ENCODE measurements at places on chromosomes 12 and 14.

DNA sequence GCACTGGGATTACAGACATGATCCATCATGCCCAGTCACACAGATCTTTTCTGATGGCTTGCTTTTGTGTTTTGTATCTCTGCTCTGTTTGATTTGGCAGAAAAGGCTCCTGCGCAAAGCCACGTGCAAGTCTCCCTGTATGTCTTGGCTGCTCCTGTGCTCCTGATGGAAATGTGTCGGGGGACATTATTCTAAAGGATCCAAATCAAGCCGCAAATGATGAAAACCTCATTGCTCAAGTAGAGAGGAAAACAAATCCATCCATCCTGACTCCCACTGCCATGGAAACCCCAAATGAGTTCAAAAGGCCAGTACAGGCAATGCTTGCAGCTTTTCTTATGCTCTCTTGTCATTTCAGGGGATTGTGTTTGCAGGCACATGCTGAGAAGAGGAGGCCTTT, 93.8 kb downstream of the NDUFA12 start:
- no peak for DNase-seq

GRCh38 chr14:28756884-28757570, 9.6 kb upstream of the FOXG1 start:
- peak; percentile 59 for DNase-seq

DNA sequence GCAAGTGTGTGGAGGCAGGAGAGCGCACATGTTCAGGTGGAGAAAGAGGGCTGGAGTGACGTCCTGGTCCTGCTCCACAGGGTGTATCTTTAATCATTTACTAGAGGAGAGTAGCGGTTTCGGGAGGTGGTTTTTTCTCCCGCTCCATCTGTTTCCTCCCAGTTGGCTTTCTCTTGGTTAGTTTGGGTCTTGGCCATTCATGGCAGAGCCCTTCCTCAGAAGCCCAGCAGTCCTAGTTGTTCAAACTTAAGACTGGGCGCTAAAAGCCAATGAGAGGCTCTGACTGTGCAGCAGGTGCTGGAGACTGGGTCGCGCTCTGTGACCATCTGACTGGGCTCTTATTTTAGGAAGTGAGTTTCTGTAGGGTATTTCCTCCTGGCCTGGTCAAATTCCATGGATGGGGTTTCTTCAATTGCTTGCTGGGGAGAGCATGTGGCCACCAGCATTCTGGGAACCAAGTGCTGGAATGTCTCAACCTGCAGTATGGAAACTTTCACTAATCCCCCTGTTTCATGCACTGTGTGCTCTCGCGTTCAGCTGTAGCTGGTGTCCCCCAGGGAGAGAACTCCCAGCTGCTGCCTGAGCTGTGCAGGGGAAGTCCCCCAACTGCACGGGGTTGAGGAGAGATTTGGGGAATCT, 27.4 kb upstream of the TSPAN9 start:
- DNase-seq = no peak

- no peak for DNase-seq
Measured at GRCh38 chr14:36301159-36301558, 19.3 kb downstream of the MBIP start.

DNA sequence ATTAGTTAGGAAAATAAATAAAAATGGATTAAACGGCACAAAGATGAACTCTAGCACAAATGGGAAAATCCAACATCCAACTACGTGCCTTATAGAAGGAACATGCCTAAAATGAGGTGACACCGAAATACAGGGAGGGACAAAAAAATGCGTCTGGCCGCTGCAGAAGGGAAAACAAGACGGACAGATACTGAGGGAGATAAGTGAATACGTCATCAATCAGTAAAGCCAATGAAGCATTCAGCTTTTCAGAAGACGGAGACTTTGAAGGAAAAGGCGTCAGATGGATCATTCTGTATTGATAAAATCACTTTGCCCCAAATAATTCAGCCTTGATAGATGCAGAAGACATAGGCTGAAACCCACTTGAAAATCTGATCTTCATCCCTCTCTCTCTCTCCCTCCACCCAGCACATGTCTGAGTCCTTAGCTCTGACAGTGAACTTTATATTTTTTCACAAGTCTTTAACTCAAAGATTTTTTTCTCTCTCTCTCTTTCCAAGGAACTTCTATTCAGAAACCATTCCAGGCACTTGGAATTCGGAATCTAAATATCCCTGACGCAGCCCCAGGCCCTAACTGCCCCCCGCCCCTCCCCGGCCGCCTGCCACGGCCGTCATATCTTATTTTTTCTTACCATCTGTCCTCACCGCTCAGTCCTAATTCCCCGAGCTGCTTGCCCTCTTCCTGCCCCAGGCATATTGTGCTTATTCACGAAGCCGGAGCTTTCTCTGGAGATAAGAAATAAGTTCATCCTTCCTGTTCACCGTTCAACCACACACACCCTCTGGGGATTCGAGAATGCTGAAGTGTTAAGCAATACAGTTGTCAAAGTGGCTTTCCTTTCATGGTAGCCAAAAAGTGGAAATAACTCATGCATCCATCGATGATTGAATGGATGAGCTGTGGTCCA, 35.5 kb upstream of the RFLNA start:
- DNase-seq = no peak

DNA sequence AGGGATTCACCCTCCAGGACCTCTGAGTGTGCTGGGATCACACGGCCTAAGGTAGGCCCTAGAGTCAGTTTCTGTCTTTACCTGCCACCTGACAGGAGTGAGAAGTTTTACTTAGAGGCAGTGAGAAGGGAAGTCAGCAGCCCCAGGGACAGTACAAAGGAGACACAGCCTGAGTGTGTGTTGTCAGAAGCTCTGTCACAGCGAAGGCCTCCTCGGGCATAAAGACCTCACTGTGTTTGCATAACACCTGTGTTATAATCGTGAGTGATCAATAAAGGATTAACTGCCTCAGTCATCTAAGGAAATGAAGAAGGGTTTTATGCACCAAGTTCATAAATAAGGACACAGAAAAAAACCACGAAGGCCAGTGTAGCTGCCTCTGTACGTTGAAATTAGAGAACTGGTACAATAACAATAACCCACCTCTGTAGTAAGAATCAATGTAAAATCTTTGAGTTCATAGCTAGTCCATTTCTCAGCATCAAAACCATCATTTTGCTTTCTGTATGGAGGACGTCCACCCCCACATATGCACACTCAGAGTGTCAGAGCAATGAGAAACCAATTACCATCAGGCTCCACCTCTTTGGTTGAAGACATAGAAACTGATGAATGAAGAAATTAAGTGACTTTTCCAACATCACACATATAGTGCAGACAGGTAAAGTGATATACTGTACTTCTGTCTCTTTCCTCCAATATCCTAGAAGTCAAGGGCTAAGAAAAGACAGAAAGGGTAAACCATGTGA, 159.3 kb downstream of the DAD1 start:
- DNase-seq = no peak

- no peak for DNase-seq
Measured at GRCh38 chr14:62943202-62943601, 102.1 kb downstream of the KCNH5 start.

GRCh38 chr12:43425361-43425760, 126.6 kb downstream of the ADAMTS20 start:
- DNase-seq = no peak

- no peak for DNase-seq
Measured at GRCh38 chr14:39230416-39231035, 3.2 kb upstream of the MIA2 start.

DNA sequence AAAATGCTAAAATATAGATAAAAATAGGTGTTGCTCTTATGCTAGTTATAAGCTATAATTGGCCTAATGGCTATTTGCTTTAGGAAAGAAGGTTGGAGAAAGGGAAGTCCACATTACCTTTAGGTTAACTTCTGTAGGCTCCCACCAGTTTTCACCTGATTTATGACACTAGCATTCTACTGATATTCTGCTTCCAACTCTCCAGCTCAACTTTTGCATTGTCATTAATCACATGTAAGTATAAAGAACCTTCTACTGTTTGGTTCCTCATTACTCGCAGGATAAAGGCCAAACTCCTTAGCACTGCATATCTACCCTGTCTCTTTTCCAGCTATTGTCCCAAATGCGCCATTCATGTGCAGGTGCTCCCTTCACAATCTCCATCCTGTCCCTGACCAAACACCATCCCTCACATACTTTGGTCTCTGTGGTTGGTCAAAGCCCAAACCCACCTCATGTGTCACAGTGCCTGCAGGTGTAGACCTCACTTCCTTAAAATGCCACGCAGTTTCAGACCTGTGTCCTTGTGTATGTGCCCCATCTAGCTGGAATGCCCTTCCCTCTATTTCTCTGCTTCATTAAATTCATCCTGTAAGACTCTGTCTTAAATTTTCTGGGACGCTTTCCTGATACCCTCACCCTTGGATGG, 3.3 kb downstream of the DDHD1 start:
- DNase-seq = no peak

GRCh38 chr12:125861299-125862281, 796.4 kb downstream of the AACS start:
- no peak for DNase-seq

GRCh38 chr14:74963178-74963704, 7.8 kb upstream of the PGF start:
- no peak for DNase-seq

DNA sequence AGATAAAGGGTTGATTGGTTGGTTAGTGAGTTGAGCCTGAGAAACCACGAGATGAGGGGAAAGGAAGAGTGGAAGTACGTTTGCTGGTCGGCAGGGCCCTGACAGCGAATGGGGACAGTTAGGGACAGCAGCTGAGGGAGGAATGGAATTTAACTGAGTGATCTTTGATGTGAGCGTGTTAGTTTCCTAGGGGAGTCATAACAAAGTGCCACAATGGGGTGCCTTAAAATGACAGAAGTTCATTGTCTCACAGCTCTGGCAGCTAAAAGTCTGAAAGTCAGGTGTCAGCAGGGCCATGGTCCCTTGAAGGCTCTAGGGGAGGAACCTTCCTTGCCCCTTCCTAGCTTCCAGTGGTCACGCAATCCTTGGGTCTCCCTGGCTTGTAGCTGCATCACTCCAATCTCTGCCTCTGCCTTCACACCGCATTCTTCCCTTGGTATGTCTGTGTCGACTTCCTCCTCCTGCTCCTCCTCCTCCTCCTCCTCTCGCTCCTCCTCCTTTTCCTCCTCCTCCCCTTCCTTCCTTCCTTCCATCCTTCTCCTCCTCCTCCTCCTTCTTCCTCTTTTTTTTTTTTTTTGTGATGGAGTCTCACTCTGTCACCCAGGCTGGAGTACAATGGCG, 26.0 kb upstream of the RIN3 start:
- no peak for DNase-seq

GRCh38 chr12:54082397-54082892, 28.8 kb downstream of the HOXC4 start:
- DNase-seq = peak; percentile 94

GRCh38 chr12:20280515-20280914, 87.8 kb upstream of the PDE3A start:
- DNase-seq = no peak

GRCh38 chr12:121717041-121717699, 4.6 kb downstream of the TMEM120B start:
- no peak for DNase-seq

DNA sequence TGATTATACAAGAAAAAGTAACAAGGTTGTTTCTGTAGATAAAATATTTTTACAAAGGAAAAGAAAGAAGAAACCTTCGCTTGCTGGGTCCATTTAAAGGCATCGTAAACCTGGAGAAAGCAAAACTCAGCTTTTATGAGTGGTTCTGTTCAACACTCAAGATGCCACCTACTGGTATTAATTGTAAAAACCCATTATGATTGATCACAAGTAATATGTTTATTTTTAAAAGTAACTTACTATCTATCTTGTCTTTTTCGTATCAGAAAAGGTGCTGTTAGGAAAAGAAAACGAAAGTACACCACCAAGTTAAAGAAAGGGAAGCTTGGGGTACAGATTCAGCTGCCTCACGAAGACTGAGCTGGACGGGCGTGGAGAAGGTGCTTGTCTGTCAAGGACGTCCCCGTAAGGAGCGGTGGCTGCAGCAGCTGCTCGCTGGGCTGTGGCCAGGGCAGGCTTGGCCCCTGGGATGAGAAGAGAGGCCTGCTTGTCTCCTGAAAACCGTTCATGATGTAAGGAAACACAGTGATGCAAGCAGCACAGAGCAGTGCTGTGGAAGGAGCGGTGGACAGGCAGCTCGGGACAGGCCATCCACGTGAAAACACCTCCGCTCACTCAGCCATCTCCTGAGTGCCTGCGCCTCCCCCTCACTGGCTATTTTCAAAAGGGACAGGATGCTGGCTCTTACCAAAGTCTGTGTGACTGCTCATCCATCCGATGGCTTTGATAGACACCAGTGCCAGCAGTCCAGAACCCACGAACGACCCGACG, 25.0 kb downstream of the SLC15A4 start:
- DNase-seq = no peak

DNA sequence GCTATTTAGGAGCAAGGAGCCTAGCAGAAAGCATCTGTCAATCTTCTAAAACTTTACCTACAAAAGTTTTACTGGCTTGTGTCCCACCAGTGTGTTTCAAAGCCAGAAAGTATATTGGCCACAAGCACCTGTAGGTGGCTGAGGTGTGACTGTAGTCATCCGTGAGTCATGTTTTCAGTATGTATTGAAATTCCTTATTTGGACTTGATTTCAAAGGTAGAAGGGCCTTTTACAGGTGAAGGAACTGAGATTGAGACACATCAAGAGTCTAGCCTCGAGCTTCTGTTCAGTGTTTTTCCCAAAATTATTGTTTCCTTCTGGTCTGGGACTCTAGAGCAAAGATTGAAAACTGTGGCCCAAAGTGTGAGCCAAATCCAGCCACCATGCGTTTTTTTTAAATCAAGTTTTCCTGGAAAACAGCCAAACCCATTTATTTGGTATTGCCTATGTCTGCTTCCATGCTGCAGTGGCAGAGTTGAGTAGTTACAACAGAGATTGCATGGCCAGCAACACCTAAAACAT, 195.3 kb upstream of the BCL2L14 start:
- no peak for DNase-seq

- no peak for DNase-seq
Measured at GRCh38 chr12:82474798-82475184, 116.5 kb downstream of the METTL25 start.

- DNase-seq = no peak
Measured at GRCh38 chr14:54317391-54317790, 79.4 kb upstream of the CDKN3 start.

DNA sequence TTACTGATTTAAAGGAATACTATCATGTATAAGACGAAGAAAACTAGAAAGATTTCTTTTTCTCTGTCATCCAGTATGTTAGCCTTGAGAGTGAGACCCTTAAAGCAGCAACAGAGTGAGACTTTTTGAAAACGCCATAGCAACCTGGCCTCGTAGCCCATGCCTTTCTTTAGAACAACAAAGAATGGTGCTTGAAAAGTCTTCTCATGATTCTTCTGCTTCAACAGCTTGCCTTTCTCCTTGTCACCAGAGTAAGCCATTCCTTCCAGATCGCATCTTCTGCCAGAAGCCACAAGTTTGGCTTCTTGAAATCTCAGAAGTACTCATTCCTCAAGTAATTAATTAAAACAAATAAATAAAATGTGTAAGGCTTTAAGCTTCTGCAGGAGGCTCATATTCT, 109.3 kb downstream of the PDE3A start:
- DNase-seq = no peak

DNA sequence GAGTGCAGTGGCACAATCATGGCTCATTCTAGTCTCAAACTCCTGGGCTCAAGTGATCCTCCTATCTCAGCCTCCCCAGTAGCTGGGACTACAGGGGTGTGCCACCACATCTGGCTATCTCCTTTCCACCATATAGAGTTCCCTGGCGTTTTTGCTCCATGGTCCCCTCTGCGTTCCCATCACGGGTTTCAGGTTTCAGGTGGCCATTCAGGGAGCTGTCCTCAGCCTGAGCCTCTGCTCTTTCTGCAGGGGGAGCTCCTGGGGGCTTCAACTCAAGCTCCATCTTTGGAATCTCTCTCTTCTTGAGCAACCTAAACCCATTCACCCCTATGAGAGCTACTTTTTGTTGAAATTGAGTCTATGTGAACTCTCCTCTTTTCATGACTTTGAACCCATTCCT, 11.6 kb downstream of the SMIM41 start:
- no peak for DNase-seq

GRCh38 chr14:57822081-57822480, 43.8 kb downstream of the SLC35F4 start:
- DNase-seq = no peak
